ENCODE measurements at places on chromosomes 13 and 19.
A peak's percentile ranks its signal among the peaks of the same experiment; 100 is the strongest.

DNA sequence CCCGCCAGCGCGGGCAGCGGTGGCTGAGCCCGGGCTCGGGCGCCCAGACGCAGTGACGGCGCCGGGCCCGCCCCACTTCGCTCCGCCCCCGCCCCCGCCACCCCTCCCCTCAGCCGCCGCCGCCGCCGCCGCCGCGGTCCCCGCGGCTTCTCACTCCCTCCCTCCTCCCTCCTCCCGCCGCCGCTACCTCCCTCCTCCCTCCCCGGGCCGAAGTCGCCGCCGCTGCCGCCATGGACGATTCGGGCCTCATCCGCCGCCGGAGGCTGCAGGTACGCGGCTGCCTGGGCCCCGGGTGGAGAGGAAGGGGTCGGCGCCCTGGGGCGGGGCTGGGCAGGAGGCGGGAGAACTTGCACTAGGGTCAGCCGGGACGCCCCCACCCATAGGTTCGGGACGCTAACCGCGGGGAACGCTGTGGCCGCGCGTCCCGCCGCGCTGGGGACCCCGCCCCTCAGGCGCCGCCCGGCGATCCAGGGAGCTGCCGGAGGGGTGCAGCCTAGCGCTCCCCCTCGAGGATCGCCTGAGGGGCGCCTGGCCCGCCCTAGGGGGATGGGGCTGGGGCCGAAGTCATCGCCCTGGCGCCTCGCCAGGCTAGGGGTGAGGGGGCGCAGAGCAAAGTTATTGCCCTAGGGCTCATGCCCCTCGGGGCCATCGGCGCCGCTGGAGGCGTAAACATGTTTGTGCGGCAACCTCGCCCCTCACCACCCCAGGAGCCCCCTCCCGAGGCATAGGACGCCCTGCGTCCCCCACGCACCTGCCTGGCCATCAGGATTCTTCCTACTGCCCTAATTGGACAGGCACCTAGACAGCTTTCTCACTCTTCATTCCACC is 427 bp downstream of the RTBDN start:
- DNase-seq: peak; percentile 18

DNA sequence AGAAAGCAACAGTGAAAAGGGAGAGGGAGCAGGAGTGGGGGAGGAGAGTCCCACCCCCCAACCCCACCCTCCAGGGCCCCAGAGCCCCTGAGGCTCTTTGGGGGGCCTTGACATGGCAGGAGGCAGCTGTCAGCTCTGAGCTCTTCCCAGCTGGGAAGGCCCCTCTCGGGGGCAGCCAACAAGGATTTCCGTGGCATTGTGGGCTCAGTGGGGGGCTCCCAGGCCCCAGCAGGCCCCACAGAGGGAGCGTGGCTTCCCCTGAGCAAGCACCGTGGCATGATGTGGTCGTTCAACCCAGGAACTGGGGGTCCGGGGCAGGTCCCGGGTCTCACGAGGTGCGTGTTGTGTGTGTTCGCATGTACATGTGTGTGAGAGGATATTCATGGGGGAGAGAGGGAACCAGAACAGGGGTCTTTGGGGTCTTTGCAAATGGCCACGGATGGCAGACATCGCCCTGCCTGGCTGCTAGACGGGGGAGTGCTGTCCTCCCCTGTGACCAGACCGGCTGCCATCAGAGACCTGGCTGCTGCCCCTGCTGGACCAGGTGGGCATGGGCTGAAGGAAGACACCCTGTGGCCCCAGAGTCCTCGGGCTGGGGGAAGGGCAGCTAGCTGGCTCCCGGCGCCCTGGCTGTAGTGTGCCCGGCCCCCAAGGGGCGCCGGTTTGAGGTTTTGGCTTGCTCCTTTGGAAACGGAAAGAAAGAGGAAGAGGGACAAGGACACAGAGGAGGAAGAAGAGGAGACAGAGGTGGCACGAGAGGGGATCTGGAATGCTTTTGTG is 3.7 kb upstream of the AKAP8L start:
- DNase-seq: no peak

DNA sequence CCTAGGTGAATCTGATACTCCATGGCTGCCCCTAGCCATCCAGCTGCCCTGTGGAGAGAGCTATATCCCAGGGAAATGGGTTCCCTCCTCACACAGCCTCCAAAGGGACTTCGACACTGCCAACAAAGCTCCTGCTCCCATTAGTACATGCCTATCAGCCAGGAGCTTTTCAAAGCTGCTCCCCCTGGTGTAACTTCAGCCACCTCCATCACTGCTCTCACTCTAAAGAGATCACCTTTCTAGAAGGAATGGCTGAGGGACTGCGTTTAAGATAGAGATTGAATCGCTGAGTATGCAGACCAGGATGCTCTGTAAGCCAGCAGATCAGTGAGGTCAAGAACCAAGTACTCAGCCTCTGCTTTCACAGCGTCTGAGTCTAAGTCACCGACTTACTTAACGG is 213.7 kb downstream of the NALCN start:
- DNase-seq: no peak

DNA sequence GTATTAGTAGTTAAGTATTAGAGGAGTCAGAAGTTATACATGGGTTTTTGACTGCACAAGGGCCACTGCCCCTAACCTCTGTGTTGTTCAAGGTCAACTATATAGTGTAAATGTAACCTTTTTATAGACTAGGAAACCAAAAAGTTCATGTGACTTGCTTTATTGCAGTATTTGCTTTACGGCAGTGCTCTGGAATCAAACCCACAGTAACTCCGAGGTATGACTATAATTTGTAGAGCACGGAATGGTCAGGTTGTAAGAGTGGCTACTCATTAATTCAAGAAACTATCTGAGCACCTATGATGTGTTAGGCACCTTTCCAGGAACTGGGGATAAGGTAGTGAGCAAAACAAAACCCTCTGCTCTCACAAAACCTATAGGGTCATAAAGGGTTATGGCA is 22.2 kb downstream of the SUPT20H start:
- DNase-seq: no peak

DNA sequence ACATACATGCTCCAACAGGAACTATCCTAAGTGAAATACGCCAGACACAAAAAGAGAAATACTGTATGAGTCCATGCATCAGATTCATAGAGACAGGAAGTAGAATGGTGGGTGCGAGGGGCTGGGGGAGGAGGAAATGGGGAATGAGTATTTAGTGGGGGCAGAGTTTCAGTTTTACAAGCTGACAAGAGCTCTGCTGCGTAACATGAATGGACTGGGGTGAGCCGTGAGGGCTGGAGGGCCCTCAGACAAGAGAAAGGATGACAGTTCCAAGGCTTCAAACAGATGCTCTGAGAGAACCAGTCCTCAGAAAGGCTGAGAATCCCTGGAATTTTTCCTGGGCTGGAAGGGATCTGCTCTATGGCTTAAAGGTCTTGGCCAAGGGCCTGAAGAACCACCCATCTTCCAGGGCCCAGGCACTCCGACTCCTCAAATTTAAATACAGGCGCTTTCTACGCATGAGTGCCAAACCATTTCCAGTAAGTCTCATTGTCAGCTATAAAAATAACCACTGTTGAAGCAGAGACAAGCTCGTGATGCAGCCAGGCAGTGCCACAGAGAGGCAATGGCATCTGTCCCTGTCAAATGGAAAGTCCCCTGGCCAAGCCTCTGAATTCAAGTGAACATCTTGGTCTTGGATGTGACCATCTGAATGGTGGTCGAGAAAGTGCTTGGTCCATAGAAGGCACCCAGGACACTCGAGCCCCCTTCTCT is 17.5 kb downstream of the KLF2 start:
- DNase-seq: peak; percentile 70

DNA sequence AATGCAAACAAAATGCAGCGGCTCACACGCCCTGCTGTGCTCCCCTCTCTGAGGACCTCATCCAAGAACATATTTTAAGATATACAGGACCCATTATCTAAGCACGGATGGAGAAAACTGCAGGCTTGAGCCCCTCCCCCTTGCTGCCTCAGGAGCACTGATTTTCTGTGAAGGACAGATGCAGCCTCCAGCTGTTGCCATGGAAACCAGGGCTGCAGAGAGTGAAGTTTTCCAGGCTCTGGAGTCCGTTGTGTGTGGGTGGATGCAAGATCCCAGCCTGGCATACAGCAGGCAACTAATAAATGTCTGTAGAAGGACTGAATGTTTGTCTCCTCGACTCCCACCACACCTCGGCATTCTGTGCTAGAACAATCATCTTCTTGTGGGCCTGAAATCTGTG is 105.6 kb upstream of the PEG3 start:
- no peak for DNase-seq

- DNase-seq: no peak
Measured at GRCh38 chr13:72692884-72693514, 34.4 kb downstream of the MZT1 start.

DNA sequence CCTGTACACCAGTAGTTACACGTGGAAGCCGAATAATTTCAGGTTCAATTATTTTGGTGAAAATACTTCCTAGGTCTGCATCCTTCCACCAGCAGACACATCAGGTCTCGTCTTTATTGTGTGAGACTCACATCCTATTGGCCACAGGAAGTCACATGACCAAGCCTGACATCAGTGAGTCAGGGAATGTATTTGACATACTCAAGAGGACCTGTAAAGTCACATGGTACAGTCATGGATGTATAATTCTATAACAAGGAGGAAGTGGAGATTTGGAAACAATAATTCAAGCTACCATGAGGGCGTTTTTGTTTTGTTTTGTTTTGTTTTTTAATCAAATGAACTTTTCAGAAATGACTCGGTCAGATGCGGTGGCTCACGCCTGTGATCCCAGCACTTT is 9.3 kb upstream of the HIF3A start:
- no peak for DNase-seq

DNA sequence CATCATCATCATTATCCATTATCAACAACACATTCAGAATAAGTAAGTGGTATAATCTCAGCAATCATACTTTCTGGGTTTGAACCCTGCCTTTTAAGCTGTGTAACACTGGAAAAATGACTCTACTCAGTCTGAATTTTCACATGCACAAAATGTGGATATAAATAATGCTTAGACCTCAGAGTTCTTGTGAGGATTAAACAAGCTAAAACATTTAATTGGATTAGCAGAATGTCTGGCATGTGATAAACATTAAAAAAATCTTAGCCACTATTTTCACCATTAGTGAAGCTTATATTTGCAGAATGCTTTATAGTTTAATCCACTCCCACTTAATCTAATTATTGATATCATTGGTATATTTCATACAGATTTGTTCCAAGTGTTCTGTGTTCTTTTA is 412.3 kb downstream of the RFC3 start:
- no peak for DNase-seq

GRCh38 chr13:106275446-106276032 is 259.9 kb downstream of the EFNB2 start:
- DNase-seq: no peak

DNA sequence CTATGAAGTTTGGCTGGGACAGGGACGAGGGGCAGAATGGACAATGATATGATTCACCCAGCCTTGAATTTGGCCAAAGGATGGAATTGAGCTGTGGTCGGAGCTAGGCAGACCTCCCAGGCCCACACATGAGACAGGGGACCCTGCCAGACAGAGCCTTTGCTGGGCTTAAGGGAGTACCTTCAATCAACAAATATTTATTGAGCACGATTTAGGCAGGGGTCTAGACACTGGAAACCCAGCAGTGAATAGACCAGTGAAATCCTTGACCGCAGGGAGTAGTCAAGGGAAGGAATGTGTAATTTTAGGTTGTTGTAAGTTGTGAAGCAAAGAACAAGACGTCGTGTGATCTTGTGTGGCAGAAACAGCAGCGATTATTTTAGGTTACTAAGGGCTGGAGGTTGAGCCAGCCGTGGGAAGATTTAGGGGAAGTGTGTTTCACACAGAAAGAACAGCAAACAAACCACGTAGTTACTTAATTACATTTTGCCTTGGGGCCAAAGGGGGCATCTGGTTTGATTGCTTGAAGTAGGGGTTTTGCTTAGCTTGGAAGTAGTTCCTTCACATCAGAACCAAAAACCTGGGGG is 16.9 kb upstream of the AP1M2 start:
- peak; percentile 13 for DNase-seq

DNA sequence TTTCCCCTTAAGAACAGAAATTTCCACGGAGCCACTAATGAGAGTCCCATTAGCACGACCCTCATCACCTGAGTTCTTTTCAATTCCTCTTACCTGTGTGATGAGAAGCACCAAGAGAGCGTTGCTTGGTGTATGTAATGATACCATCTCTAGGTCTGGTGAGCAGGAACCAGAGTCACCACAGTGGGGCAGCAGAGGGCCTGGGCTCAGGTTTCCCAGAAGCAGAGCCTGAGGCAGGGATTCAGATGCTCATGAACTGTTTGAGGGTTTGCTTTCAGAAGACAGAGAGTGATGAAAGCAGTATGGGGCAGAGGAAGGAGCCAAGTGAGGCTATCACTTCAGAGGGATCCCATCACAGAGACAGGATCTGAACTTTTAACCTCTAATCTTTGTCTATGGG is 3.1 kb upstream of the PTPRH start:
- DNase-seq: no peak

DNA sequence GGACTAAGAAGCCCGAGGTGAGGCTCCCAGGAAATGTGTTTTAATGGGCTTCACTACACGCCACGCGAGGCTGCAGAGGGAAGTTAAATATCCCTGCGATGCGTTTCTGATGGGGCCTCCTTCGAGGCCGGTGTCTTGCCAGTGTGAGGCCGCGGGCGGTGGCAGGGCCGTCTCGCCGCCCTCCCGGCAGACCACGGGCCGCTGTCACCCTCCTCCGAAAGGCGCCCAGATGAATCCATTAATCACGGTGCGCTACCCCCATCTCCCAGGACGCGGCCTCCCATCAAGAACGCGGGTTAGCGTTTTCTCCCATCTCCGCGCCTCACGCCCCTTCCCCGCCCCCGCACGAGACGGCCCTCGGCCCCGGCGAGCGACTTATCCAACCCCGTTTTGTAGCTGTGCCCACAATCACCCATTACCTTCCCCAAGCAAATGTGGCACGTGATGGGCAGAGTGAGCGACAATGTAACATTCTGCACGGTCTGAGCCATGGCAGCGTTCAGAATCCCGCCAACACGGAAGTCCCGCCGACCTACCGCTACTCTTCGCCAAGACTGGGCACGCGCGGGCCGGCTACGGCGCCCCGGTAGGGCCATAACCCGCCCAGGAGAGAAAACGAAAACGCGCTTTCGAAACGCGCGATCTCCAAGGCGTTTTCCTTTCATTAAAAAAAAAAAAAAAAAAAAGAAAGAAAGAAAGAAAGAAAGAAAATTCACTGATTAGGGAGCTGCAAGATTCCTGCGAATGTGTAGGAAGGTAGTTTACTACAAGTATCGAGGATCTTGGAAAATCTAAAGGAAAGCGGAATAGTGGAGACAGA is at the start of gene OBI1:
OBI1 (minus strand) TSS at position 526 of the 820 bp plus-strand sequence; CDS start at position 491, 35 bp downstream.
- DNase-seq: peak; percentile 90

- no peak for DNase-seq
Measured at GRCh38 chr13:36530861-36531590, 98.7 kb downstream of the CCNA1 start.

- DNase-seq: no peak
Measured at GRCh38 chr13:59346999-59347723, 816.6 kb downstream of the DIAPH3 start.

Measured in T-helper 2 cell treated with Interferon-gamma antibody and Interleukin-4, amounts not matched to agents 5 μg/mL and 100 μg/mL, for 36 hours (primary cell).